ENCODE measurements at places on chromosomes 16 and 17.

DNA sequence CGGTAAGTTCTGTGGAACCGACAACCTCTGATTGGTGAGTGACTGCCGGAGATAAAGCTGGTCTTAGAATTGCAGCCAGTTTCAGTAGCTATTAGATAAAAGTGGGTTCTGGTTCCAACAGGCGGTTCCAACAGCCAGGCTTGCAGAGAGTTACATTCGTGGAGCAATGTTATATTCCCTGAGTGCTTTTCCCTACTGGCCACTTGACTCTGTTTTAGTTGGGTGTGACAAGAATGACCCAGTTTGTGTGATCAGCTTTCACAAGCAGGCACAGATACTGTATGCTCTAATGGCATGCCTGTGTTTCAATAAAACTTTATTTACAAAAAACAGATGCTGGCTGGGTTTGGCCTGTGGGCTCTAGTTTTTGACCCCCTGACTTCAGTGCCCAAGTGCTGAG is 196.6 kb downstream of the SNX29 start:
- no peak for DNase-seq

- no peak for DNase-seq
These were observed 1.4 kb downstream of the TENT4B start for GRCh38 chr16:50154420-50154950.

- no peak for DNase-seq
These were observed 14.5 kb downstream of the DNAAF8 start for GRCh38 chr16:4748682-4749411.

- DNase-seq: no peak
These were observed 35.4 kb upstream of the TMC5 start for GRCh38 chr16:19382084-19382801.

GRCh38 chr17:55660178-55660886 is 62.3 kb downstream of the TMEM100 start:
- no peak for DNase-seq

- DNase-seq: no peak
These were observed 70.4 kb upstream of the CLEC18A start for GRCh38 chr16:69880640-69881133.

- DNase-seq: peak; percentile 36
These were observed 10.3 kb upstream of the RPL38 start for GRCh38 chr17:74192950-74193781.

DNA sequence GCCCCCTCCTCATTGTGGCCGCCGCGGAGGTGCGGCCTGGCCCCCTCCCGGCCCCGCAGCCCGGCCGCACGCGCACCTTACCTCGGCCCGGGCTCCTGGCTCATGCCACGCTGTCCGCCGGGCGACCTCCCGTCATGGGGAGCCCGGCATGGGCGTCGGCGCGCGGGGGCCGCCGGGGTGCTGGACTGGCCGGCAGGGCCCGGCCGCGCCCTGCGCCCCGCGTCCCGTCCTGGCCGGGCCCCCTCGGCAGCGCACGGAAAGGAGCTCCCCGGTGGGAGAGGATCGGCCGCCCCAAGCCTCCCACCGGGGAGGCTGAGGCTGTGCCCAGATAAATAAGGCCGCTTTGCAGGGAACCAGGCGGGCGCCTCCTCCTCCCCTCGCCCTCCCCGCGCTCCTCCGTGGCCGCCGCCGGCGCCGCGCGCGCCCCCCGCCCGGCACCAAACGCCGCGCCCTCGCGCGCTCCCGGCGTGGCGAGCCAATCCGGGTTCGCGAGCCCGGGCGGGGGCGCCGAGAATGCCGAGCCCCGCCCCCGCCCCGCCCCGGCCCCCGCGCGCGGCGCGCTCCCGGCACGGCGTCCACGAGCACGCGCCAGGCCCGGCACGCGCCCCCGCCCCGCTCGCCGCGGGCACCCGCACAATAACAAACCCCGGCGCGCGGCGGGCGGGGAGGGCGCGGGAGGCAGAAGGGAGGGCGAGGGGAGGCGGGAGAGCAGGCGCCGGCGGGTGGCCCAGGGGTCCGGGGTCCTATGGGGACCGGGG is at the start of gene FBXL16:
Gene FBXL16, minus strand, starts transcription at position 371 of the 758 bp plus-strand sequence. CDS start 8,396 bp downstream, outside the sequence.
- peak; percentile 54 for DNase-seq

DNA sequence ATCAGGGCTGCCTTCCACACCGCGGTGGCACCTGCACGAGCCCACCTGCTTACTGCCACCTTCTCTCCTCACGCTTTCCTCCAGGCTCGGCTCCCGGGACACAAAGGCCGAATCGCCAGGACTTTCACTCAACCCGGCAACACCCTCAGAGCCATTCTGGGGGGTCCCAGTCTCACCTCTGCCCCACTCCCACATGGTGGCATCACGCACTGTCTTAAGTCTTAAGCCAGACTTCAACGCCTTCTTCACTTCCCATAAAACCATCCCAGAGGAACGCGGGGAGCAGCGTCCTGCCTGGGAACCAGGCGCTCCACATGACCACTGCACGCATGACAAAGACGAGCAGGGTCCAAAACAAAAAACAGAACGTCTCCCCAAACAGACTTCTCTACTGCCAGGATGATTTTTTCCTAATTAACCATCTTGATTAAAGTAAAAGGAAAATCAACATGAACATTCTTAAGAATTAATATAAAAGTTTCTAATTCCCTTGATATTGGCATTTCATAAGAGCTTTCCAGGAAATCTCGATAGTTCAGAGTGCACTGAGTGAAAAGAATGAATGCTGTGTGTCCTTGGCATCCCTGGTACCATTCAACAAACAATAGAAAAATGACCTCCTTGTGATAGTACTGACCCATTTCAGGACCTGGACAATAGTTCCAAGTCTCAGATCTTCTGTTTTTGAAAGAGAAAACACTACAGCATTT is 2.6 kb downstream of the CANT1 start:
- DNase-seq: peak; percentile 11

DNA sequence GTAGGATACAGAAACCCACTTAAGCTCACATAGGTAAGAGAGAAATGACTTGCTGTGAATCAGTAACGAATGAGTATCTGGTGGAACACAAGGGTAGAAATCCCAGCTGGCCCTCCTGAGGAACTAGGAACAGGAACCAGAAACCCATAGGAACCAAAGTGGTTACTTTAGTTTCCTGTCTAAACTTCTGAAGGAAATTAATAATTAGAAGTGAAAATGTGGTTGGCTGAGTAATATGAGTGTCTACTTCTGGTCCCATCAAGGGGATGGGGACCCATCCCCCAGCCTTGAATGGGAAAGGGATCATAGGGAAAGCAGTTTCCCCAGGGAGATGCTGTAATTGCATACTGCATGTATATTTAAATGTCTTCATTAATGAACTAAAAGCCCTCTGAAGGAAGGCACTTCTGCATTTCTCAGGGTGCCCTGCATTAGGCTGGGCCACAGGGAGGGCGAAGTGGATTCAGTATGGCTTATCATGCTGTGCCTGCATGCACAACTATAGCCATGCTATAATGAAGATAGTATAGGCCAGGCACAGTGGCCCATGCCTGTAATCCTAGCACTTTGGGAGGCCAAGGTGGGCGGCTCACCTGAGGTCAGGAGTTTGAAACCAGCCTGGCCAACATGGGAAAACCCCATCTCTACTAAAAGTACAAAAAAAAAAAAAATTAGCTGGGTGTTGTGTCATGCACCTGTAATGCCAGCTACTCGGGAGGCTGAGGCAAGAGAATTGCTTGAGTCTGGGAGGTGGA is 45.6 kb downstream of the CYB5B start:
- no peak for DNase-seq

DNA sequence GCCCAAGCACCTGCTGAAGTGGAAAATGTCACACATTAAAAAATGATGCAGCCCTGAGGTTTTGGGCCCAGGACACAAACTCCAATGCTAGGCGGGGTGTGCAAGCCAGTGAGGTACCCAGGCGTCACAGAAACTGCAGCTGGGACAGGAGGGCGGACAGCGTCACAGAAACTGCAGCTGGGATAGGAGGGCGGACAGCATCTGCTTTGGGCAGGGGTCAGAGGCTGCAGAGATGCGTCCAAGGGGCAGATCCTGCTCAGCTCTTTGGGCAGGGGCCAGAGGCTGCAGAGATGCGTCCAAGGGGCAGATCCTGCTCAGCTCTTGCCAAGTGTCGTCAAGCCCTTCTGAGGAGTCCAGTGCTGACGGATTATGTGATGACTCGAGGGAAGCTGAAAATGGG is 43.9 kb upstream of the RCVRN start:
- no peak for DNase-seq

DNA sequence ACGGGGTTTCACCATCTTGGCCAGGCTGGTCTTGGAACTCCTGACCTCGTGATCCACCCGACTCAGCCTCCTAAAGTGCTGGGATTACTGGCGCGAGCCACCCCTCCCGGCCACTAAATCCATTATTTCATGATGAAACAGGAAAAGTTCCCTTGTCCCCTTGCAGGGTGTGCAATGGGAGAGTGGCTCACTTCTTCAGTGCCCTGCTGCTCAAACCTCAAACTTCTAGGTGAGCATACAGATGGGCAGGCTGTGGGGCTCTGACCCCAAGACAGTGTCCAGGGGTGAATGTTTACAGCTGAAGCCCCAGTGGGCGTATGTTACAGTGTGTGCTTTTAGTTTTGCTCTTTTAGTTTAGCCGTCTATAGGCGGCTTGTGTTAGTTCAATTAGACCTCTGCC is 34.7 kb downstream of the GJC1 start:
- no peak for DNase-seq

DNA sequence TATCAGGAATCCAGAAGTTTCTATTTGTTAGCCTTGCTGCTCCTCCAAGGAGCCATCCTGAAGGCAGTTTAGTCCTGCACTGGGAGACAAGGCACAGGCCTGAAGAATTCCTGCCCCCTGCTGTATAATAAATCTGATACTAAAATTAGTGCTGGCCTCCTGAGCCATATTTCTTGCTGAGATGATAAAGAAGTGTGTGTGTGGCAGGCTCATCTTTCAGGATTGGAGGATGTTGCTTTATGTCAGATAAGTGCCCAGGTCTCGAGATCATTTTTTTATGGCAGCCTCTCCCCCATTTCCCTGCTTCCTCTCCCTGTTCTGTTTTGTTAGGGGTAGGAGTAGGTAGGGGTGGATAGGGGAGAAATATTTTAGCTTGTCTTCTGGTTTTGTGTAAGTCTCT is 26.0 kb downstream of the MSI2 start:
- peak; percentile 54 for DNase-seq

DNA sequence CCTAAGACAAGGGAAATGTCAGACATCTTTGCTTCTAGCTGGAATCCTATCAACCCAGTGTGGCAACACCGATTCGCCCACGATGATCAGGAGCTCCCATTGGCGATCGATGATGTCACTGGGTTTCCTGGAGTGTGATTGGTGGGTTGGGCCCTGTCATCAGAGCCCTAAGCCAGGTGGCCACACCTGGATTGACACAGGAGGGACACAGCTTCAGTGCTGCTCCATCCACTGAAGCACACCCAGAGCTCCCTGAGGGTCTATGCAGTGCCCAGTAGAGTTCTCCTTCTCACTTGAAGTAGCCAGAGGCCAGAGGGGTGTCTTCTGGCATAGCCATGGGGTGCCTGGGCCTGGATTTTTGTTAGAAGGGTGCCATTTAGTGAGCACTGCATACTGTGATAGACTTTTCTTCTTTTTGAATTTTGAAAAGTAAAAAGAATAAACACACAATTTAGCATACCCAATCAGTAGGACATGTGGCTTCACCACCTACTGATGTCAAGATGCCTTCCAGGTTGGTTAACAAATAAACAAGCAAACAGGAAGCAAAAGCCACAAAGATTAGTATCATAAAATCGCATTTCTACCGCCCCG is 77.6 kb downstream of the CMIP start:
- no peak for DNase-seq

GRCh38 chr17:42849451-42850181 is 1.4 kb upstream of the AOC3 start:
- peak; percentile 34 for DNase-seq

DNA sequence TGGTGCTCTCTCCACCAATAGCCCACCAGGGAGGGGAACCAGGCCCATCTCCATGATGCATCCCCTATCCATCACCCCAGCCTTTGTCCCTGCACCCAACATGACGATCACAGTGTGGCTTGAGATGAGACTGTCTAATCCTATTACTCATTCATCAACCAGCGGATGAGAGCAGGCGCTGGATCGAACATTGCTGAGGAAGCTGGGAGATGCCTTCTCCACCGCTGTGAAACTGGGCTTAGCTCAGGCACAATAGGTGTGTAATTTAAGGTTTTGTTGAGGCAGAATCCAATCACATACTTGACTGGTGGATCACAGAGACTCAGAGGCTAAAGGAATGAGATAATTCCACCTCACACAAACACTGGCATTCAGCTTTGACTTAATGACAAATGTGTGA is 64.6 kb upstream of the IRX3 start:
- no peak for DNase-seq

DNA sequence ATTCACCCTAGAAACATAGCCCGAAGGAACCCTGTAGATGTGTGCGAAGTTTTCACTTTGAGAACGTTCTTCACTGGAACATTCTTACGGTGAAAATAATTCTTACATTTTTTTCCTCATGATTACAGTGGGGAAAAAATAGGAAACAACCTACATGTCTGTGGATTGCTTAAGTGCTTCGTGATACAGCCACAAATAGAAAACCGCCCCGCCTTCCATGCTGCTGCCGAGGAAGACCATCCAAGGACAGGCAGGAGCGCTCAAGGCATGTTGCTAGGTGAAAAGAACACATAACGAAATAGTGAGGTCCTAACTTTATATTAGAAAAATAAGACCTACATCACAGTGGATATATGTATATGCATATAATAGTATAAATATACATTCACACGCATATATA is 78.8 kb downstream of the BMERB1 start:
- no peak for DNase-seq

- no peak for DNase-seq
These were observed 60.5 kb downstream of the MRC2 start for GRCh38 chr17:62687997-62688396.

- DNase-seq: no peak
These were observed 28.9 kb upstream of the RBFOX1 start for GRCh38 chr16:7303660-7304200.

DNA sequence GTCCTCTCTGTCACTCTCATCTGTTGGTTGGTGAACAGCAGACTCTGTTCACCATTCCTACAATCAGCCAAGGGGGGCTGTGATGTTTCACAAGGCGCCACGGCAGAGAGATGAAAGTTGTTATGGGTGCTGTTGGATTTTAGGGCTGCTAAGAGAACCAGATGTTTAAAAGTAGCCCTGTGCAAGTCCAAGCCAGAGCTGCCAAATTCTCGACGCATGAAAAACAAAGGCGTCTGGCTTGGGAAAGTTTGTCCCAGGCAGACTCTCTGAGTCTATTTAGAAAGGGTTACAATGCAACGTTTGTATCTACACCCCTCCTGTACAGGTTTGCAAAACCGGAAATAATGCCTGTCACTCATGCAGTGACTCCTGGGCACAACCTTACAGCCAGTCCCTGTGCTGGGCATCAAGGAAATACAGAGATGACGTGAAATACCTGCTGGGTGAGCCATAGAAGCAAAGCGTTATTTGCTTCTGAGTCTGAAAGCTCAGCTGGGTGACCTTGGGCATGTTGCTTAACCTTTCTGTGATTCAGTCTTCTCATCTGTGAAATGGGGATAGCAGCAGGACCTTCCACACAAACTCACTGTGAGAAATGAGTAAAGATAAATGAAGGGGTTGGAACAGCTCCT is 74.8 kb downstream of the XYLT1 start:
- peak; percentile 68 for DNase-seq

- no peak for DNase-seq
These were observed 11.8 kb downstream of the METTL9 start for GRCh38 chr16:21611198-21611555.

GRCh38 chr17:78784352-78784751 is 2.3 kb upstream of the CYTH1 start:
- DNase-seq: no peak

All from testis (tissue), 5 donors.